ENCODE measurements at places on chromosomes 4 and X.

DNA sequence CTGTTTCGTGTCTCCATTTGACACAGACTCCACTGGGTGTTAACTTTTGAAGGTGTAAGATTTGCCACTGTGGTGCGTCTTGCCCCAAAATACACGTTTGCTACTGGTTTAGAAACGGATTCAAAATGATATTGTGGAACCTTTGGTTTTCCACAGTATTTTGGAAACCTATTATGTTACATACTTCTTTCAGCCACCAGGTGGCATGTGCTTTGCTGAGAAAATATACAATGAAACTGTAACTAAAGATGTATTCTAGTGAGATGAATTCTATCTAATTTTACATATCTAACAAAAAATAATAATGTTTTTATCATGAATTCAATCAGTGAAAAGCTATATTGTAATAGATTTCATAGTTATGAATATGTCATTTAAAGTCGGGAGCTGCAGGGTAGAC, 28.4 kb upstream of the SLITRK4 start:
- DNase-seq, result peak; percentile 42

DNA sequence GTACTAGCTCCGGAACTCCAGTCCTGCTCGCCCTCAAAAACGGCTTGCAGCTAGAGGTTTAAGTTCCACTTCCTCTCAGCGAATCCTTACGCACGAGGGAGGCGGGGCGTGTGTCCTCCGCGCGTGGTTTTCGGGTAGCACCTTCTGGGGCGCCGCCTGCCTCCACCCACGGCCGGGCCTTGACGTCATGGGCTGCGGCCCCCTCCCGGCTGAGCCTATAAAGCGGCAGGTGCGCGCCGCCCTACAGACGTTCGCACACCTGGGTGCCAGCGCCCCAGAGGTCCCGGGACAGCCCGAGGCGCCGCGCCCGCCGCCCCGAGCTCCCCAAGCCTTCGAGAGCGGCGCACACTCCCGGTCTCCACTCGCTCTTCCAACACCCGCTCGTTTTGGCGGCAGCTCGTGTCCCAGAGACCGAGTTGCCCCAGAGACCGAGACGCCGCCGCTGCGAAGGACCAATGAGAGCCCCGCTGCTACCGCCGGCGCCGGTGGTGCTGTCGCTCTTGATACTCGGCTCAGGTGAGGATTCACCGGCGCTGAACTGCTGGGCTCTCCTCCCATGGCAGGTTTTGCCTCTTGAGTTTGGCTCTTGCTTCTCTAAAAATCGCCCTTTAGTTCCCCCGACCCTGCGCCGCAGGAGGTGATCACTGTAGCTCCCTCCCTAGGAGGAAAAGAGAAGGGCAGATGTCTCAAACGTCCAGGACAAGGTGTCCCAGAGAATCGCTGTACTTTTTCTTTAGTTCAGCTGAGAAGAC, at the start of gene AREG:
TSS of gene AREG (plus strand) at position 246 of the 752 bp plus-strand sequence. CDS start at position 456, 210 bp downstream.
- DNase-seq, result peak; percentile 93

DNA sequence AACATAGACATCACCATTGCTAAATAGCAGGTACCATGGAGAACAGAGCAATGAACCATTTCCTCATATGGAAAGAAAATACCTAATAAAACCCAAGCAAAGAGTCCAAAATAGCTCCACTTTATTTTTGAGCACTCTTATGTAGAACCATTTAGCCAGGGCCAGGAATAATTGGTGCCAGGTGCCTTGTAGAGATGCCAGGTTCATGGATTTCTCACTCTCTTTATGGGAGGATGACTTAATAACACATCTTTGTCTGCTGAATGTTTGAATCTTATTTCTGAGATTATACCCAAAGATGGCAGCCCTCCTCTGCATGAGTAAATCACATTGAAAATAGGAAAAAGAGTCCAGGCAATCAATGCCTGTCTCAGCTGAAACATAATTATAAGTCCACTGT, 212.3 kb upstream of the SFRP2 start:
- DNase-seq, result no peak

DNA sequence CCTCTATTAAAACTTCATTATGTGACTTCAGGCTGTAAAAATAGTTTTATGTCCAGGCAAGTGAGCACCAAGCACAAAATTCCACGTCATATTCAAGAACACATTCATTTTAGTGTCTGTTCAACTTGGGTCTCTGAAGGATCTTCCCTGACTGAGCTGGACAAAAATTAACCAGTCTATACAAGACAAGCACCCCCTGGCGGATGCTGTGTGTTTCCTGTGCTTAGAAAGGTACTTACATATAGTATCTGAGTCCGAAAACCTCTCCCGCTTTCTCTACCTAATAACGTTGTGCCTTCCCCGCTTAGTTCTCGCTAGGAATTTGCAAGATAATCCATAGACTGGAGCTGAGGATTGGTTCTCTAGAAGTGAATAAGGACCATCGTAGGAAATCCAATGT, 2214.5 kb upstream of the TENM3 start:
- peak; percentile 63 for DNase-seq

DNA sequence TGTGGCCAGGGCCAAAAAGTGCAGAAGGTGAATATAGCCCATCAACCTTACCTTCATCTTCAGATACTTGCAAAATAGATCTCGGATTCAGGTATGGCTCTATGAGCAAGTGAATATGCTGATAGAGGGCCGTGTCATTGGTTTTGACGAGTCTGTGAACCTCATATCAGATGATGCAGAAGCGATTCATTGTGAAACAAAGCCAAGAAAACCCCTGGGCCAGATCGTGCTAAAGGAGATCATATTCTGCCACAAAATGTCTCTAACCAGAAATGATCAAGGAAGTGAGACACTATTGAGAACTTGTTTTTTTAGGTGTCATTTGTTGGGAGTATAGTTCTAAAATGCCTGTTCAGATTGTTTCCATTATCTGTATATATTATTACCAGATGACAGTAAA, 48.3 kb downstream of the PDK3 start:
- DNase-seq, result no peak

GRCh38 chr4:79598801-79599200, 190.8 kb upstream of the GK2 start:
- DNase-seq, result no peak

- DNase-seq, result no peak
Observed at GRCh38 chrX:140715787-140716186, 6.2 kb downstream of the LINC00632 start.

GRCh38 chr4:121685257-121685656, 11.5 kb downstream of the ANXA5 start:
- no peak for DNase-seq

DNA sequence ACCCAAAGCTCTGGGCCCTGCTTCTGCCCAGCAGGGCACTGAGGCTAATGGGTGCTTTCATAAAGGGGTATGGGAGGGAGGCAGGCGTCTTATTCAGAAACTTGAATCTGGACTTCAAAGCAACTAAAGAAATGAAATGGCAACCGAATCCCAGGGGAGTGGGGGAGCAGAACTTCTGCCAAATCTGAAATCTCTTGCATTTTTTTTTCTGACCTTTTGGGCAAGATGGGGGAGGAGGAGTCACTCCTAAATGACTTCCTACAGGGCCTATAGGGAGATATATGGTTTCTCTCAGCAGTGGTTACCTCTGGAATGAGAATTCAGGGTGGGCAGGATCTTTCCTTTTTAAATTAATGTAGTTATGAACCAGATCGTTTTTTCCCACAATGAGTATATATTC, 30.6 kb upstream of the KIAA1210 start:
- no peak for DNase-seq

DNA sequence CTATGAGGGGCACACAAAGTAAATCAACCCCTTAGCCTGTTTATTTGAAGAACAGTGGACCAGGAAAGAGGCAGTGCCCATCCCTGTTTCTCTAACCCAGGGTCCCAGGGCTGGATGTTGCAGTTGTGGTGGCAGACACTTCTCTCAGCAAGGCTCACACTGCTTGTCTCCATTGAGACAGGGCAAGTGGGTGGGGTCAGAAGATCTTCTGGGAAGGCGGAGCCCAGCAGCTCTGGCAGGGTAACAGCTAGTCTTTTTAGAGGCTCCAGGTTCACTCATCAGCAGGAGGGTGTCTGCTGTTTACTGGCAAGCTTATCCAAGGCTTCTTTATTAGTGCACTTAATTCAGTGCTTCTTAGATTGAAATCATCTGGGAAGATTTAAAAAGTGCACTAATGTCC, 659.8 kb upstream of the DIPK2B start:
- peak; percentile 5 for DNase-seq

DNA sequence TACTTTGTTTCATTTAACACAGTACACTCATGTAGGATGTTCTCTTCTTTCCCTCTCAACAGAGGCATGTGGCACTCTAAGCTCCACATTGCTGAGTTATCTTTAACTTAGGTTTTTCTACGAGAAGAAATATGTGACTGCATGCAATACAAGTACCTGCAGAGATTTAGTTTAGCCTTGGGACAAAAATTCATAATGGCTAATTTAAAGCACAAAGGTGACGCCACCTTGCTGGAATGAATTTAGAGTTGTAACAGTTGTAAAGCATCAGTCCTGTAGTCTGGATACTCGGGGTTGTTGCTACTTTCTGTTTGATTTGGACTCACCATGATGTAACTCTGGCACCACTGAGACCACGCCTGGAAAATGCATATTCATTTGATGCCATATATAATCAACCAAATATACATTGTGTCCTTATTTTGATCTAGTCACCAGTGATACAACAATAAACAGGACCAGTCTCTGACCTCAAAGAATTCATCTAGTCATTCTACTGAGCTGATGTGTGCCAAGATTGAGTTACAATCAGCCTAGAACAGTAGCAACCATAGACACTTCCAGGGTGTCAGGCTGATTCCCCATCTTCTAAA, 451.0 kb upstream of the ZFP42 start:
- DNase-seq, result no peak

GRCh38 chr4:38084877-38085711, 124.9 kb downstream of the PTTG2 start:
- DNase-seq, result no peak

DNA sequence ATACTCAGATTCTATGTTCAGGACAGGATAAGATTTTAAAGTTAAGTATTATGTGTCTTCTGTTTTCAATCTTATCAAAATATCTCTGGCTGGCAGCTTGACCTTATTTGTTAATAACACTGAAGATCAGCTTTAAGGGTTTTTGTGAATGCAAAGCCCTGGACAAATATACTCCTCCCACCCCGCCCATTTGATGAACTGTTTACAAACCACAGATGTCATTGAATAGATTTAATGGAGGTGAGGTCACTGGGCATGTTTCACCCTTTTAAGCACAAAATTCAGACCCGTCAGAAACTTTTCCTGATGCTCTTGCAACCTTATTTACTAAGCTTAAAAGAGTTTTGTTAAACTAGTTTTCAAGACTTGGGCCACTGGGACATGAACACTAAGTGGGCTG, 10.1 kb upstream of the CXCL8 start:
- peak; percentile 31 for DNase-seq

GRCh38 chr4:26484032-26484515, 6.2 kb downstream of the CCKAR start:
- DNase-seq, result no peak

- no peak for DNase-seq
Observed at GRCh38 chrX:38563030-38563429, 1.7 kb downstream of the TSPAN7 start.

GRCh38 chr4:137703195-137703594, 170.9 kb upstream of the PCDH18 start:
- no peak for DNase-seq

GRCh38 chrX:16658284-16658683, 8.3 kb downstream of the S100G start:
- DNase-seq, result no peak

DNA sequence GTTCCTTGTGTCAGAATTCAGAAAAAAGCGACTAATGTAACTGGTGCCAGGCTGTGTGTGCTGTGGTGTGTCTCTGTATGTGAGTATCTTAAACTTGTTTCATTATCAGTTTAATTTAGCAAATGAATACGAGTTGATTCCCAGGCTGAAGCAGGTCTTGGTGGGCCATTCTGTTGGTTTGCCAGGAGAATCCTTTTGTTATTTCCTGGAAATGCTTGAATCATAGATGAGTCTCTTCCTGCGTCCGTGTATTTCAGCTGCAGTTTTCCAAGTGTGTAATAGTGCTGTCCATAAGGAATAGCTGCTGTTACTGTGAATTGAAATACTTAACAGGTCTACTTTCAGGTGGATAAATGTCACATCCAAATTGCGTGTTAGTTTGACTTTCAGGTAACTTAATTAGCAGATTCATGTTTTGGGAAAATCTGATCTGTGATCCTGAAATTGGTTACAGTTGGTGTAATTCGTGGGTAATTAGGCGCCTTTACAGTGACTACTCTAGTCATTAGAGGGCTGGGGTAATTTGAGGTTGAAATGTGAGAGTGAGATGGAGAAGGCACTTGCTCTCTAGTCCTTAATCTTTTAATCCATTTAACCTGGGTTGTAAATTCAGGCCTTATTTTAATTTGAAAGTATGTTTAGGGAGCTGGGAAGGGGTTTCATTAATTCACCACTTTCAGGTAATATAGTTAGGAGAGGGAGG, 23.8 kb downstream of the TMEM131L start:
- DNase-seq, result no peak

- DNase-seq, result no peak
Observed at GRCh38 chrX:41542536-41542935, 95.4 kb downstream of the NYX start.

DNA sequence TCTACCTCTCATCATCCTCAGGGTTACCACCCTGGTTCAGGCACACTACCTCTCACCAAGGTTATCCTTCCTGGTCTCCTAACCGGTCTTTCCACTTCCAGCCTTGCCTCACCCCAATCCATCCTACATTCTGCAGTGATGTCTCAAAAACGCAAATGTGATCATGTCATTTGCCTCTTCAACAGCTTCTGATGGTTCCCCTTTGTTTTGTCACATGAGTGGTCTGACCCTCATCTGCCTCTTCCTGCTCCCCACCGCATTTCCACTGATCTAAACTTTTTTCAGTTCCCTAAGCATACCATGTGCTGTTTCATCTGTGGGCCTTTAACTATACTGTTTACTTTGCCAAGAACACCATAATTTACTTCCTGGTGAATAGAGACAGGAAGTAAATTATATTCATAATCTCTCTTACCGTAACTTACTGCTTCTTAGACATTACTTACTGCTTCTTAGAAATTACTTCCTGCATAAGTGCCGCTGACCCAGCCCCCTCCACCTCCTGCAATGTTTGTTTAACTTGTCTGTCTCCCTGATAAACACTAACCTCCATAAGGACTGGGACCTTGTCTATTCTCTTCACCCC, 27.1 kb upstream of the NSUN7 start:
- DNase-seq, result peak; percentile 76

- peak; percentile 16 for DNase-seq
Observed at GRCh38 chr4:152564336-152564735, 28.4 kb upstream of the FBXW7 start.

DNA sequence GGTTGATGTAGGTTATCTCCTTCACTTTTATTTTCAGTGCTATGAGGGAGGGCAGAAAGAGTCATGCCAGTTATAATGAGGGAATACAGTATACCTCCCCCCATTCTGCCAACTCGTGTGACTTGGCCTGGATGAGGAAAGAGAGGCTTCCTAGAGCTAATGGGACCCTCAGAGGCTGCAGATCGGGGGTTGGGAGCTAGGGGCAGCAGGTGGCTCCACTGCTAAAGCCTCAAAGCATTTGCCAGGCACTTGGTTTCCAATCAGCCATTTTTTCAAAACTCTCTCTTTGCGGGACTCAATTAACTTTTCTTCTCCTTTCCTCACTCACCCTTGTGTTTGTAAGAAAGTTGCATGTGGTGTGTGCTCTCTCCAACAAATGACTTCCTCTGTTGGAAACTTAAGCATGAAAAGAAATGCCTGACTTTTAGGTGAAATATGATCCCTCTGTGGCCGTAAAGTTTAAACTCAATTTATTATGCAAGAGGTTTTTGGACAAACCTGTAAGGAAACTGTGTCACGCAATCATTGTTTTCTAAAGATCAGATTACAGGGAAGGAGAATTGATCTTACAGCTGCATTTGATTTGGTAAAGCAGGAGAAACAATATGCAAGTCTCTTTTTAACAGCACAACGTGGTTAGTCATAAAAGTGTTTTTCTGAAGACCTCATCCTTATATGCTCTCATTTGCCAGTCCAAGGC, 7.0 kb downstream of the SFRP2 start:
- DNase-seq, result no peak

All from hematopoietic multipotent progenitor cell treated with erythropoietin and hydrocortisone succinate and interleukin-3 and kit ligand, for 4 days (in vitro differentiated cells).